ENCODE measurements at places on chromosomes 6 and 20.

DNA sequence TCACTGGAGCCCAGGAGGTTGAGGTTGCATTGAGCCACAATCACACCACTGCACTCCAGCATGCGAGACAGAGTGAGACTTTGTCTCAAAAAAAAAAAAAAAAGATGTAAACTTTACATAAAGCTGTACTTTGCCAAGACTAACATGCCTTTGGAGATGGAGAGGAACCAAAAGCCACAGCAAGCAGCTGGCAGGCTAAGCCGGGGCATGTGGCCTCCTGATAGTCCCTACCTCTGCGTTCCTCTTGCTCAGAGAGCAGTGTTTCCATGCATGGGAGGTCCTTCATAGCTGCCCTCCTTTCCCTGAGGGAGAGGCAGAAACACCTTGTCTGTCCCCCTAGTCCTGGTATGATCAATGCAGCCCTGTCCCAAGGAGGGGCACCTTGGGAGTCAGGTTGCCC, 35.2 kb downstream of the SPATA2 start:
- DNase-seq, result no peak

GRCh38 chr6:156791320-156791850, 14.2 kb downstream of the ARID1B start:
- DNase-seq, result no peak

GRCh38 chr6:134482593-134483270, 164.8 kb upstream of the SGK1 start:
- DNase-seq, result no peak

GRCh38 chr20:13665709-13666395, 27.1 kb upstream of the TASP1 start:
- no peak for DNase-seq

DNA sequence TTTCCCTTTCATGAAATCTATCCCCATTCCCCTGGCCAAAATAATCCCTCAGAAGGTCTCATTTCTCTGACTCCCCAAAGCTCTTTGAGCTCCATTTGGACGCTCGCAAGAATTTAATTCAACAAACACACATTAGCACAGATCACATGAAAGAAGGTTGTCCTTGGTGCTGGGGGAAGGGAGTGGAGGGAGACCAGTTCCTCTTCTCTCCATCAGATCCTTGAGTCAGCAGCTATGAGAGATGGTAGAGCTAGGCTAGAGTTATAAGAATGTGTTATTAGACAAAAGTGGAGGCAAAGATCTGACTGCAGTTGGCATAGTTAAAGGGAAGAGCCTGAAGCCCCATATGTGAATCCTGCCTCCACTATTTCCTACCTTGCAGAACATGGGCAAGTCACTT, 184.2 kb upstream of the CDYL start:
- DNase-seq, result no peak

- DNase-seq, result no peak
These were observed 8.6 kb upstream of the COMMD7 start for GRCh38 chr20:32751702-32752457.

GRCh38 chr6:111789598-111789997, 83.7 kb downstream of the FYN start:
- DNase-seq, result no peak

- DNase-seq, result no peak
These were observed 117.2 kb downstream of the IPCEF1 start for GRCh38 chr6:154239392-154239791.
